ENCODE measurements at places on chromosomes 4 and X.
A peak's percentile ranks its signal among the peaks of the same experiment; 100 is the strongest.

GRCh38 chr4:101337688-101338087 lies 9.6 kb downstream of the PPP3CA start:
- peak; percentile 22 for DNase-seq

DNA sequence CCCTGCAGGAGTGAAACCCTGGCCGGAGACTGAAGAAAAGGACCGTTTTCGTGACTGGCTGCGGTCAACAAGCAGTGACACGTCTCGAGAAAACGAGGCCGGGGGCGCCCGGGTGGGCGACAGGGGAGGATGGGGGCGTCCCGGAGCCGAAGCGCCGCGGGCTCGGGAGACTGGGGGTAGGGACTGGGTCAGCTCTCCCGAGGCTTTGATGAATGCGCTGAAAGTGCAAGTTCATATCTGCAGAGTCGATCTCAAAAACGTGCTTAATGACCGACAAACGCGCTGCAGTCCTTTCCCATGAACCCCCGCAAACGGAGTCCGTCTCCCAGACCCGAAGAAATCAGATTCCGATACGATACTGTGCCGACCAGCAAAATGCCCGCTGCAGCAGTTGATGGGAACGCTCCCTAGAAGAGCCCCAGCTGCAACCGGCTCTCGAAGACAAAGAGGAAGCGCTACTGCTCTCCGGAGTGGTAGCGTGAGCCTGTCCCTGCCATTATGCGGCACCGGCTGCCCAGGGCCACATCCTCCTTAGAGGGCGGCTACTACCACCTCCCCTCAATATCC lies 806 bp upstream of the CD99L2 start:
- DNase-seq, result peak; percentile 20

- DNase-seq, result peak; percentile 7
These were observed 37.2 kb downstream of the PCDH7 start for GRCh38 chr4:30757357-30757756.

DNA sequence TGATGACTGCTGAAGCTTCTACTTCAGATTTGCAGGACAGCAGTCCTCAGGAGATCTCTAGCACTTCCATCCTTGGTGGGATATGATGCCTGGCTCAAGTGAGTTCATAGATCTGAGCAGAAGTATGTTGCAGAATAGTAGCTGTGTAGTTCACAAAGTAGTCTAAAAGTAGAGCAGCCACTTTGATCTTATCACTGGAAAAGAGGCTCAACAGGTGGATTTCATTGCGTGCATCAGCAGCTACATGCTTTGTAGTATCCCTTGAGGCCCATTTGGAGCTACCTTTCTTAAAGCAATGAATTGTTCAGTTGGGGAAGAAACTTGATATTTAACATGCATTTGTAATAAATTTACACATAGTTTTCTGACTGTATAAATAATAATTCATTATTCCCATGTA lies 29.9 kb downstream of the BEX3 start:
- DNase-seq, result no peak

GRCh38 chrX:99719140-99719539 lies 690.9 kb downstream of the PCDH19 start:
- DNase-seq, result no peak

Measured in Daoy (cell line).